Type B pancreatic cell (in vitro differentiated cells): ENCODE measurements at places on chromosomes 5 and 9. TPM values are rescaled to one million over a fixed set of nuclear protein-coding genes. Genes with fewer than 3 reads are reported as not detected.

DNA sequence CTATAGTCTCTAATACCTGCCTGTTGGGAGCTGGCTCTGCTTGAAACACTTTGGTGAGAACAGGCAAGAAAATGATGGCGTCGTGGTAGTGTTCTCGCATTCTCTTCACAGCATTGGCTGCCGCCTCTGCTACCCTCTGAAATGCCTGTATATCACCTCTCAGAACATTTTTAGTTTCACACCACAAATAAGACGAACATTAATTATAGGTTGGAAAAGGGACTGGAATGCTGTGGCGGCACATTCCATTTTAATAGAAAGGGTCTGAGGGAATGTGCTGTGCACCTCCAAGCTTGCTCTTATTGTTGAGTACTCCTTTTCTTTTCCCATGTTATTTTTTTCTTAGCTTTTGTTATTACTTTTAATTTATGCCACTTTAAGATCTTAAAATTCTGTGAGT is 134.6 kb upstream of the HMHB1 start:
- no peaks in the 10 kb centered on the region for H3K27me3 ChIP-seq
- no peak overlapping the region for H3K27ac ChIP-seq
- peak overlapping the region; percentile 24 for H3K4me3 ChIP-seq
- peaks cover 21% of the 10 kb centered on the region for H3K4me1 ChIP-seq

DNA sequence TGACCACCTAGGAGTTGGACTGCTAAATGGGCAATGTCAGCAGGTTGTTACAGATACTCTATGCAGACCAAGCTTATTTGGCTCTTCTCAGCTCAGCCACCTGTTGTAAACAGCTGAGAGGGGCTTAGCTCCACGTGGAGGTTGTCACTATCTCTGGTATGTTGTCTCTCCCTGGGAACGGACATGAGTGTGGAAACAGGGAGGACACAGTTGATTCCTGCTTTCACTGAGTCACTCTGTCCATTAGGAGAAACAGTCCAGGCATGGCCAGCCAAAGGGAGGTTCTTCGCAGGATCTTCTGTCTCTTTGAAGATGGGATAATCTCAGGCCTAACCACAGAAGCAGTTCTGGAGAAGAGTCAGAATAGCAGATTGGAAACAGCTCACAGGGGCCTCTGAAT is 121.2 kb downstream of the PALM2AKAP2 start:
- no peak overlapping the region for H3K27ac ChIP-seq
- no peak for DNase-seq
- H3K27me3 ChIP-seq: peaks cover 4% of the 10 kb centered on the region
- H3K4me3 ChIP-seq: no peak overlapping the region
- peaks cover 18% of the 10 kb centered on the region for H3K4me1 ChIP-seq

DNA sequence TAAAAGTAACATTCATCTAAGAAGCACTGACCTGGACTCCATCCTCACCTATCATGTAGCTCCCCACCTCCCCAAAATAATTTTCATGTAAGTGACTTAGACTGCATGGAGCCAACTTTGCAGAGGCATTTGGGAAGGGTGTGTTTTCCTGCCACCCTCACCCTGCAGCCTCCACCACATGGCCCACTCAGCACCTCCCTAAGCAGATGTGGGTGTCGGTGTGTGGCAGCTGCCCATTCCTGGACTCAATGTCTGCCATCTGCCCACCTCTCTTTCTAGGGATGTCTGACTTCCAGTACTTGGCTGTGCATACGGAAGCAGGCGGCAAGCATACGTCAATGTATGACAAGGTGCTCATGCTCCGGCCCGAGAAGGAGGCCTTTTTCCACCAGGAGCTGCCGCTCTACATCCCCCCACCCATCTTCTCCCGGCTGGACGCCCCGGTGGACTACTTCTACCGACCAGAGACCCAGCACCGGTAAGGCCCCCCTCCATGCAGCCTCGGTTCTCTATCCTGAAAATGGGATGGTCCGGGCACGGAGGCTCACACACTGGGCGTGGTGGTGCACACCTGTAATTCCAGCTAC is 12.7 kb downstream of the GTF3C5 start:
- no peaks in the 10 kb centered on the region for H3K4me1 ChIP-seq
- H3K27me3 ChIP-seq: no peaks in the 10 kb centered on the region
- no peak overlapping the region for H3K27ac ChIP-seq
- peaks cover 26% of the 10 kb centered on the region for H3K36me3 ChIP-seq
- DNase-seq: no peak

GRCh38 chr5:60826653-60827052 is 17.4 kb downstream of the ELOVL7 start:
- no peaks in the 10 kb centered on the region for H3K27me3 ChIP-seq
- H3K4me3 ChIP-seq: no peak overlapping the region
- no peaks in the 10 kb centered on the region for H3K4me1 ChIP-seq
- no peaks in the 10 kb centered on the region for H3K36me3 ChIP-seq

DNA sequence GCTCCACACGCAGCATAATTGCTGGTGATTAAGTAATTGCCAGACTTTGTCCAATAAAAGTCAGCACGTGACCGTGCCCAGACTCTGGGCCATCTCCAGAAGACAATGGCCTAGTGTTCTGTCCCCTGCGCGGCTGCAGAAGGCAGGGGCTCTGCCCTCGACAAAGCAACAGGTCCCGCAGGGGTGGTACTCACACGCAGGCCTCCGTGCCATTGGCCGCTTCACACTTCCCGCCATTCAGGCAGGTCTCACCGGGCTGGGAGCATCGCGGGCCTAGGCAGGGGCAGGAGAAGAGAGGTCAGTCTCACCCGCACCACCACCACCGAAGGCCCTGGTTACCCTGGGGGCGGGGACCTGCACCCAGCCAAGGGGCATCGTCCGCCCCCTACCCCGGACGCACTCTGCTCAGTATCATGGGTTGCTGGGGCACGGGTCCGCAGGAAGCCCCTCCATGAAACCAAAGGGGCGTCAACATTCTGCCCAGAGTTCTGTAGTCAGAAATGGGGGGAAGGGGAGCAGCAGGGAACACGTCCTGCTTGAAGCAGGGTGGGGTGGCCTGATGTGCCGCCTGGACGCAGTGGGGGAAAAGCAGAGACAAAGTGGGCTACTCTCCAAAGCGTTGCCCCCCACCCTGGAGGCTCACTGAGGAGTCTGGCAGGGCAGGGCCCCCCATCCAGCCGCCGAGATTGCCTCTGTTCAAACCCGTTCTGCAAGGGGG is 1.9 kb downstream of the NOTCH1 start:
- H3K4me3 ChIP-seq: peak overlapping the region; percentile 86
- no peak for DNase-seq
- no peaks in the 10 kb centered on the region for H3K36me3 ChIP-seq

GRCh38 chr5:17182981-17183380 is 34.5 kb upstream of the BASP1 start:
- H3K4me1 ChIP-seq: no peaks in the 10 kb centered on the region
- H3K4me3 ChIP-seq: no peak overlapping the region
- no peak overlapping the region for H3K27ac ChIP-seq
- no peaks in the 10 kb centered on the region for H3K27me3 ChIP-seq

- H3K27ac ChIP-seq: no peak overlapping the region
- peak; percentile 7 for DNase-seq
- no peaks in the 10 kb centered on the region for H3K36me3 ChIP-seq
- no peak overlapping the region for H3K4me3 ChIP-seq
- no peaks in the 10 kb centered on the region for H3K27me3 ChIP-seq
Measured at GRCh38 chr5:132971483-132972435, 8.3 kb upstream of the AFF4 start.

- H3K36me3 ChIP-seq: no peaks in the 10 kb centered on the region
- peaks cover 84% of the 10 kb centered on the region for H3K27me3 ChIP-seq
- no peak for DNase-seq
- no peak overlapping the region for H3K27ac ChIP-seq
- peaks cover 5% of the 10 kb centered on the region for H3K4me1 ChIP-seq
Measured at GRCh38 chr5:135027266-135027696, 6.7 kb downstream of the PITX1 start.

The IRX1 gene
- 24.1 and 25.0 TPM in 2 replicates for total RNA-seq

The AUH gene
- 25.0 and 25.9 TPM in 2 replicates for total RNA-seq
